SK-N-SH (cell line): ENCODE measurements at places on chromosomes 7 and 10.

GRCh38 chr10:88754287-88754686 lies 5.5 kb upstream of the LIPN start:
- H3K27ac ChIP-seq = peak overlapping the region; percentile 53
- no peaks in the 10 kb centered on the region for H3K4me1 ChIP-seq
- H3K27me3 ChIP-seq = no peaks in the 10 kb centered on the region
- H3K36me3 ChIP-seq = no peaks in the 10 kb centered on the region
- H3K4me3 ChIP-seq = no peak overlapping the region

- H3K4me1 ChIP-seq = no peaks in the 10 kb centered on the region
- H3K4me3 ChIP-seq = no peak overlapping the region
- no peak overlapping the region for H3K27ac ChIP-seq
Observed at GRCh38 chr10:114096864-114097263, 53.2 kb downstream of the ADRB1 start.

DNA sequence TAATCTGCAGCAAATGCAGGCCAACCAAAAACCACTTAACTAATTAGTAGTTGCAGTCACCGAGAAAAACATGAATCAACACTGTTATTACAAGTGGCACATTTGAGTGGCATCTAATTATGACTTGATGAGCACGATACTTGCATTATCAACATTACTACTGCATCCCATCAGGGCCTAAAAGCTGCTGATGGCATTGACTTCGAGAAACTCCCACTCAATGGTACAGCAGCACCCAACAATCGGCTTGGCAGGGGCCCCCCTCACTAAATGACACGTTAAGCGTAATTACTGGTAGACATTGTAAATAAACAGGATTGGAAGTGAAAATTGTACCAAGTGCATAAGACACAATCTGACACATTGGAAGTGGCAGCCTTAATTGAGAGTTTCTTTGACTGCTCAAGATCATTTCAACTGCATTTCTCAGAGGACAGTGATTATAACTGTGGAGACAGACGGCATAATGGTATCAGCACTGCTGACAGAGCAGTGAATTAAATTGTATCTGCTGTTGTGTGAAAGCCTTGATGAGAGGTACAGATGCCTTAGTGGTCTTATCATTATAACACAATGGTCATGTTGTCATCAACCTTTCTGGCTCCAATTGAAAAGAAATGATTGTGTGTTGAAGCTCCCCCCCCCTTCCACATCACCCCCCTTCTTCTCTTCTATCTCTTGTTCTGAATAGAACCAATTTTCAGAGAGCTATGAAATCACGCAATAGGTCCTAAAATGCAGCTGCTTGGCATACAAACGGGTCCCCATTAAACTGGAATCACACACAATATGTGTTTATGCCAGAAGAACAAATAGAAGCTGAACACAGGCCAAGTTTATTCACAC lies 43.4 kb downstream of the SHTN1 start:
- no peak overlapping the region for H3K4me3 ChIP-seq
- H3K4me1 ChIP-seq = peaks cover 8% of the 10 kb centered on the region; the same call in 1 of the 2 replicates
- H3K36me3 ChIP-seq = no peaks in the 10 kb centered on the region; the same call in 1 of the 2 replicates
- no peaks in the 10 kb centered on the region for H3K27me3 ChIP-seq

- no peak overlapping the region for H3K4me3 ChIP-seq
- H3K36me3 ChIP-seq = no peaks in the 10 kb centered on the region
- H3K27ac ChIP-seq = no peak overlapping the region
- no peaks in the 10 kb centered on the region for H3K27me3 ChIP-seq
- no peaks in the 10 kb centered on the region for H3K4me1 ChIP-seq
- DNase-seq = no peak
Observed at GRCh38 chr7:135322571-135323340, 89.1 kb downstream of the STRA8 start.

DNA sequence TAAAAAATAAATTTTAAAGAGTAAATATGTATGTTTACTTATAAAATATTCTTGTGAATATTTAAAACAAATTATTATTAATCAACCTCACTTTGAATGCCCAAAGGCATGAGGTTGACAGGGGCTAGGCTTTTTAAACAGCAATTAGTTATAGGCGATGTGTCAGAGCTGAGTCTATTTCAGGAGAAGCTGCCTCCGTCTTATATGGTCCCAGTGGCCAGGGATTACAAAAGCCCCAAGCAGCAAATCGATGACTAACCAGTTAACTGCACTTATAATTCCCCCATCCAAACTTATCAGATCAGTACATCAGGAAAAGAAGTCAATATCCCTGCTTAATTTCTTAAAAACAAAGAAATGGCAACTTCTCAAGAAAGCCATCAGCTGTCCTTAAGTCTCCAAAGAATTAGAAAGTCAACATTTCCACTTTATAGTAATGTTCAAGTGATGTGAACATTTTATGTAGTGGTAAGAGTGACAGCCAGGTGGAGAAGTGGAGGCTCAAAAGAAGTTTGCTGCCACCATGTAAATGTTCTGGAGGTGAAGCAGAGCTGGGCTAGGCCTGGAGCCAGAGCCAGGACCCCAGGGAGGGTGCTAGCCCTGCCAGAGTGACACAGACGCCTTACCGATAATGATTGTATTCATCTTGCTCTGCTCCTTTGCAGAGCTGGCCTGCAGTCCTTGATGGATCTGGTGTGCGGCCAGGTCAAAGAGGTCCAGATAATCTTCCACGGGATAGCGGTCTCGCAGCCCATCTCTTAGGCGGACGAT lies 51.5 kb downstream of the CHST15 start:
- H3K27ac ChIP-seq = no peak overlapping the region
- DNase-seq = no peak
- no peaks in the 10 kb centered on the region for H3K4me1 ChIP-seq
- no peak overlapping the region for H3K4me3 ChIP-seq
- H3K36me3 ChIP-seq = no peaks in the 10 kb centered on the region
